ENCODE measurements at places on chromosomes 5 and 9.

DNA sequence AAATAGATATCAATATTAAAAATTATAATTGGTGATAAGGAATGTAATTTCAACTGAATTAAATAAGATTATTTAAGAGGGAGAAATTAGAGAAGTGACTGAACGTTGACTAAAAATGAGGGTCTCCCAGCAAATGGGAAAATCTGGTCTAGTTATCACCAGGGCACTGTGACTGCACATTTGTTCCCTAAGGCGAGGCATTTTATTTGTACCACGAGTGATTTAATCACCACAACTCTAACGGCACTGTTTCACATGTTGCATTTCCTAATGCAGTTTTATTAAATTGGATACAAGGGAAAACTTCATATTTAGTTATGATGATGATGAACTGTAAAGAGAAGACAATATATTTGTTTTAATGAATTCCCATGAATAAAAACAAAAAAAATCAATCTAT lies 26.4 kb upstream of the FAM240B start:
- DNase-seq: no peak

DNA sequence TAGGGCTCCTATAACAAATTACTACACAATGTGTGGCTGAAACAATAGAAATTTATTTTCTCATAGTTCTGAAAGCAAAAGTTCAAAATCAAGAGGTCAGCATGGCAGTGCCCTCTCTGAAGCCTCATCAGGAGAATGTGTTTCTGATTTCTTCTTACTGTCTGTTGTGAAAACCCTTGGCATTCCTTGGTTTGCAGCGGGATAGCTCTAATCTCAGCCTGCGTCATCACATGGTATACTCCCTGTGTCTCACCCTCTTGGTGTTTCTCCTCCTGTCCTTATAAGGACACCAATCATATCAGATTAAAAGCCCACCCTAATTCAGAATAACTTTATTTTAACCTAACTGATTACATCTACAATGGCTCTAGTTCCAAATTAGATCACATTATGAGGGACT lies 87.5 kb upstream of the CDH9 start:
- DNase-seq: no peak

DNA sequence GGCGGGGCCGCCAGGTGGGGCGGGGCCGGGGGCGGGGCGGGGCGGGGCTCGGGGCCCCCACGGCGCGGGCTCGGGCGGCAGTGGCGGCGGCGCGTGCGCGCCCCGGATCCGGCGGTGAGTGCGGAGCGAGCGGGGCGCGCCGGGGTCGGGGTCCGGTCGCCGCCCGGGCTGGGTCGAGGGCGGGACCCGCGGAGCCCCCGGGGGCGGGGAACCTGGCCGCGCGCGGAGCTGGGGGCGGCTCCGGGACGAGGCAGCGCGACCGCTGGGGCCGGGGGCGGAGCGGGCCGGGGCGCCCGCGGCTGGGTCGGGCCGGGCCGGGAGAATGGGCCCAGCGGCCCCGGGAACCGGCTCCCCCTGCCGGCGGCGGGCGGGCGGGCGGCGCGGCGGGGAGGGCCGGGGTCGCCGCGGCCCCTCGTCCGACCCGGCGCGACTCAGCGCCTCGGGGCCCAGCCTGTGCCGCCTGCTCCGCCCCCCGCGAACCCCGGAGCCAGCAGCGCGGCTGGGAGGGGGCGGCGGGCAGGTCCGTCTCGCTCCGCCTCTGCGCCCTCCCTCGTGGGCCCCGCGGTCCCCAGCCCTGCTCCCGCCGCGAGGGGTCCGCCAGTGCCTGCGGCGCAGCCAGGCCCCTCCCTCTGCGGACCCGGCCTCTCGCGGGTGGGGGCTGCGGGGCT lies 3.1 kb downstream of the EGFL7 start:
- DNase-seq: peak; percentile 44

DNA sequence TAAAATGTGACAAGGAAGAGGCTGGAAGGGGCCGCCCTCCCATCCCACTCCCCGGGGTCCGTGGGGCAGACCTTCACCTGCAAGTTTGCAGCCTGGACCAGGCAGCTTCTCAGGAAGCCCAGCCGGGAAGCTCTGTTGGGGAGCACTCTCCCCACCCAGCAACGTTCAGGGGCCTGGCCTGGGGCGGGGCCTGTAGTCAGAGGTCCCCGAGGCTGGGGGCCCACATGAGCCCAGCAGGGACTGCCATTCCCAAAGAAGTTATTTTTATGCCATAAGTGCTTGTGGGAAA lies 32.7 kb upstream of the NOTCH1 start:
- no peak for DNase-seq

DNA sequence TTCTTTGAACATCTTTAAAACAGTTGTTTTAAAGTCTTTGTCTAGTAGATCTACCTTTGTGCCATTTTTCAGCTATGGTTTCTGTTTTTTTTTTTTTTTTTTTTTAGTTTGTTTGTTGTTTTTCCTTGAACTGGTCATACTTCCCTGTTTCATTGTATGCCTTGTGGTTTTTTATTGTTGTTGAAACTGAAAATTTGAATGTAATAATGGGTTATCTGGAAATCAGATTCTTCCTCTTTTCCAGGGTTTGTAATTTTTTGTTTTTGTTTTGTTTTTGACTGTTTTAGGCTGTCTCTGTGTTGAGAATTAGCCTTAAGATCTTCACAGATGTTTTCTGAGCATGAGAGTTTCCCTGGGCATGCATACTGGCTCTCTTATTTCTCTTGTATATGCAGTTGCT lies 269.6 kb upstream of the DAP start:
- no peak for DNase-seq

DNA sequence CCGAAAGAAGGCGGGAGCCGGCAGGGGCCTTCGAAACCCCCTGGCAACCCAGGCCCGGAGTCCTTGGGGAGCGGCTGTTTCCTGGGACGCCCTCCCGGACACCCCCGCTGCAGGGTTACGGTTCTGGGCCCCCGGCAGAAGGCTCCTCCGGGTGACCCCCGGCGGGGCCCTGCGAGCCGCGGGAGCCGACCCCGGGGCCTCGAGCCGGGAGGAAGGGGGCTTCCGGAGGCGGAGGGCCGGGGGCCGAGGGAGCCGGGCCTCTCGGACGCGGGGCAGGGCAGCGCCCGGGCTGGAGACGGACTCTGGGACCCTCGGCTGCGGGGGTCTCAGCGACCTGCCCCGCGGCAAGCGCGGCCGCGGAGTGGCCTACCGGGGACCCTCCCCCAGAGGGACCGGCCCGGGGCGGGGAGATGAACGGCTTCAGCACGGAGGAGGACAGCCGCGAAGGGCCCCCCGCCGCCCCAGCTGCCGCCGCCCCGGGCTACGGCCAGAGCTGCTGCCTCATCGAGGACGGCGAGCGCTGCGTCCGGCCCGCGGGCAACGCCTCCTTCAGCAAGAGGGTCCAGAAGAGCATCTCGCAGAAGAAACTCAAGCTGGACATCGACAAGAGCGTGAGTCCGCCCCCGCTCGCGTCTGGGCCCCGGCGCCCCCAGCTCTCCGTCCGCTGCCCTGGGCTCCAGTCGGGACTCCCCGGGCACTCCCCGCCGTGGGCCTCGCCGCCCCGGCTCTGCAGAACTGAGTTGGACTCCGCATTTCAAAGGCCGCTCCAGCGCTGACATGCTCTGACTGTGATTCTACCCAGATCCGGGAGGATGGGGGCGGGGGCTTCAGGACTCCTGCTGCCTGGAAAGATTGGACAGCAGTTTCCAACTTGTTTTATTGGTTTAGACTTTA lies 645 bp downstream of the SAP30L start:
- peak; percentile 36 for DNase-seq

- no peak for DNase-seq
These were observed 6.7 kb upstream of the OR1N2 start for GRCh38 chr9:122546196-122546595.

DNA sequence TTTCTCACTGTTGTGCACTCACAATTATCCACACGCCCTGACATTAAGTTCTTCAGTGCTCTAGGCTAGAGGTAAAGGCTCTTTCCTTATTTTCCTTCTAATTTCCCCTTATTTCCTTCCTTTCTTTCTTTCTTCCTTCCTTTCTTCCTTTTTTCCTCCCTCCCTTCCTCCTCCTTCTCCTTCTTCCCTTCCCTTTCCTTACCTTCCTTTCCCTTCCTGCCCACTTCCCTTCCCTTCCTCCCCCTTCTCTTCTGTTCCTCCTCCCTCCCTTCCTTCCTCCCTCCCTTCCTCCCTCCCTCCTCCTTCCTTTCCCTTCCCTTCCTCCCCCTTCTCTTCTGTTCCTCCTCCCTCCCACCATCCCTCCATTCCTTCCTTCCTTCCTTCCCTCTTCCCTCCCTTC lies 317.0 kb upstream of the IRX1 start:
- no peak for DNase-seq

DNA sequence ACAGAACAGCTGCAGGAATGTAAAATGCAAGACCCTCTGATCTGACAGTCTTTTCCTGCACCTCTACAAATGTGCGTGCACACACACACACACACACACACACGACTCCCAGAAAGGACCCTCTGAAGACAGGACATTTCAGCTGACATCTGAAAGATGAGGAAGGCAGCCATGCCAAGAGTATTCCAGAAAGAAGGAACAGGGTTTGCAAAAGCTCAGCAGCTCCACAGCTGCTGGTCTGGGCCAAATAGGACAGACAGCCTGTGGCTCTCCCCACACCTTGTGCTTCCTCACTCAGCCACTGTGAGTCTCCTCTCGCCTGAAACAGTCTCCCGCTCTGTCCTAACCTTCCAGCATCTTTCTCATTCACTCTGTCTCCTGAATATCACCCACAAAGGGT lies 189.0 kb downstream of the PALM2AKAP2 start:
- DNase-seq: no peak

- DNase-seq: no peak
These were observed 34.6 kb downstream of the MCCC2 start for GRCh38 chr5:71621741-71622140.

DNA sequence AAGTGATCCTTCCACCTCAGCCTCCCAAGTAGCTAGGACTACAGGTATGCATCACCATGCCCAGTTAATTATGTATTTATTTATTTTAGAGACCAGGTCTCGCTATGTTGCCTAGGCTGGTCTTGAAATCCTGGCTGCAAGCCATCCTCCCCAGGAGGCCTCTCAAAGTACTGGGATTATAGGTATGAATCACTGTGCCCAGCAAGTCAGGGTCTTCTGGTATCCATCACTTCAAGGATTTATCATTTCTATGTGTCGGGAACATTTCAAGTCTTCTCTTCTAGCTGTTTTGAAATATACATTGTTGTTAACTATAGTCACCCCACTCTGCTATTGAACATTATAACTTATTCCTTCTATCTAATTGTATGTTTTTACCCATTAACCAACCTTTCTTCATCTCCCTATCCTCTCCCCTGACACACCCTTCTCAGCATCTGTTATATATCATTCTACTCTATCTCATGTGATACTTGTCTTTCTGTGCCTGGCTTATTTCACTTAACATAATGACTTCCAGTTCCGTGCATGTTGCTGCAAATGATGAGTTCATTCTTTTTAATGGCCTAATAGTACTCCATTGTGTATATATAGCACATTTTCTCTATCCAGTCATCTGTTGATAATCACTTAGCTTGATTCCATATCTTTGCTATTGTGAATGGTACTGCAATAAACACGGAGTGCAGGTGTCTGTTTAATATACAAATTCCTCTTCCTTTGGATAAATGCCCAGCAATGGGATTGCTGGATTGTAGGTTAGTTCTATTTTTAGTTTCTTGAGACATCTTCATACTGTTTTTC lies 26.4 kb downstream of the UTP15 start:
- no peak for DNase-seq

GRCh38 chr5:68778484-68778883 lies 315.3 kb upstream of the SLC30A5 start:
- no peak for DNase-seq

DNA sequence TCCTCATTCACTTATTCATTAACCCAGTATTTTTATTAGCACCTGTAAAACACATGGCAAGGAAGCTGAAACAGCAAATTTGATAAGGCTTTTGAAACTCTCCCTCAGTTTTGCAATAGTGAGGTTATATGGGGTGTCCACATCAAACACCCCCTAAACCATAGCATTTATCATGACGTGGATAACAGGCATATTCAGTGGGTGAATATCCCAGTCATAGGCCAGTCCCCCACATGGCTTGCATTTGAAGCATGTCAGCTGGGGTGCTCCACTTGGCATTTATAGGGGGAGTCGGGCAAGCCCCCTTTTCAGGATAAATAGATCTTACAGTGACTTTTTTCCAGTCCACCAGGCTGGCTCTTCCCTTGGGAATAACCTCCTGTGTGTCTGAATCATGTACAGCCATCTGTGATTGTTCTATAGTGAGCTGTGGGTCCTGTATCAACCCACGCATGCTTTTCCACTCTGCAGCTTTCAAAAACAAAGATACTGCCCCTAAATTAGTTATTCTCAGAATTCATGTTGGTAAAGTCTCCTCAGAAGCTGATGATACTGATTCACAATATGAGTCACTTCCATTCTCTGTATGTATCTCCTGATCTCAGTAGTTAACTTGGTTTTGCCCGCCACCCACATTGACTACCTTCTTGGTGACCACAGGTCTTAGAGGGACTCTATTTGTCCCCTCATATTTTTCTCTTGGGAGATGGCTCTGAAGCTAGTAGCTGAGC lies 84.4 kb upstream of the SPIN1 start:
- DNase-seq: no peak

- DNase-seq: no peak
These were observed 40.2 kb downstream of the NFIB start for GRCh38 chr9:14273696-14274121.

GRCh38 chr9:89755821-89756220 lies 151.0 kb downstream of the GADD45G start:
- no peak for DNase-seq

DNA sequence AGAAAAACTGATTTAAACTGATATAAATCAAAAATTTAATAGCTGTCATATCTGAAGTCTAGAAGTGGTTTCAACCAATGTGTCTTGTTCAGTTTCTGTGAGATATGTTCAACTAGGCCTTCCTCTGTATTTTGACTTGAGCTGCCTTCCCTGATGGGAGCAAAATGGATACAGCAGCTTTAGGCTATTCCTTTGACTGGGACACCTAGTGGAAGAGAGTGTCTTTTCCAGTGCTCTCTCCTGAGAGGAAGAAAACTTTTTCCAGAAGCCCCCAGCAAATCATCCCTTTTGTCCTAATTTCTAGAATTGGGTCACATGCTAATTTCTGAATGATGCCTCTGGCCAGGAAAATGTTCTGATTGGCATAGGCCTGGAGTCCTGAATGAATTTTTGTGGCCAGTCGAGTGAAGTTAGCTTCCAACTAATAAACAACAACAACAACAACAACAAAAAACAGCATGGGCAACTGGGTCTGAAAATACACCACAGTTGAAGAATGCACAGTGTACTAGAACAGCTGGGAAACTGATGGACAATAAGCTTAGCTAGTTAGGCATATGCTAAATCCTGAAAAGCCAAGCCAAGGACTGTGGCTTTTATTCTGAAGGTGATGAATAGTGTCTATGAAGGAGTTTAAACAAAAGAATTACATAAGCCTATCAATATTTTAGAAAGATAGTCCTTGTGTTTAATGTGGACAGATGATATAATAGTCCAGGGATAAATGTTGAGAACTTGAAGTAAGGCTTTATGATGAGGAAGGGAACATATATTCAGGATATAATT lies 125.7 kb downstream of the FBN2 start:
- DNase-seq: no peak

- no peak for DNase-seq
These were observed 73.5 kb upstream of the PTGER4 start for GRCh38 chr5:40606077-40606765.

All from natural killer cell (primary cell).